CD8-positive, alpha-beta memory T cell (primary cell): ENCODE measurements at places on chromosomes 5 and 9. TPM values are rescaled to one million over a fixed set of nuclear protein-coding genes. Genes with fewer than 3 reads are reported as not detected.
A peak's percentile ranks its signal among the peaks of the same experiment; 100 is the strongest.

- no peak for DNase-seq
- no peaks in the 10 kb centered on the region for H3K27me3 ChIP-seq
- no peaks in the 10 kb centered on the region for H3K4me1 ChIP-seq
- H3K27ac ChIP-seq = no peak overlapping the region
Observed at GRCh38 chr5:178640331-178641045, 13.6 kb upstream of the CLK4 start.

DNA sequence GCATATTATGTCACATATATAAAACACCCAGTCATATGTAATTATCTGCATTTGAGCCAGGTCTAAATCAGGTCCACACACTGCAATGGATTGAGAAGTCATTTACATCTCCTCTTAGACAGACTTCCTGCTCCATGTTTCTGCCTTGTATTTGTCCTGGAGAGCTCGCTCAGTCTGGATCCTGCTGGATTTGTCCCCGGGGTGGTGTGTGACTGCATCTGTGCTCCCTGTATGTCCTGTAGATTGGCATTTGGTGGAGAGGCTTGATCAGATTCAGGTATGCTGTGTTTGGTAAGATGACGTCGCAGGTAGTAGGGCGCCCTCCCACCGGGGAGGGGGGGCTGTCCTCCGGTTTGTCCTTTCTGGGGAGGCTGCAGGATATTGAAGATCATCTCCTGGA, 33.6 kb upstream of the IER5L start:
- H3K4me1 ChIP-seq = peaks cover 30% of the 10 kb centered on the region
- H3K4me3 ChIP-seq = no peak overlapping the region
- no peaks in the 10 kb centered on the region for H3K36me3 ChIP-seq
- DNase-seq = no peak
- H3K27me3 ChIP-seq = no peaks in the 10 kb centered on the region
- H3K27ac ChIP-seq = no peak overlapping the region

GRCh38 chr9:83218411-83219090, 155.6 kb upstream of the RASEF start:
- H3K27ac ChIP-seq = no peak overlapping the region
- H3K4me1 ChIP-seq = no peaks in the 10 kb centered on the region
- H3K36me3 ChIP-seq = no peaks in the 10 kb centered on the region
- no peak for DNase-seq
- H3K4me3 ChIP-seq = no peak overlapping the region

GRCh38 chr9:81499021-81499454, 190.3 kb downstream of the TLE1 start:
- no peaks in the 10 kb centered on the region for H3K36me3 ChIP-seq
- DNase-seq = no peak
- H3K27ac ChIP-seq = no peak overlapping the region
- no peak overlapping the region for H3K4me3 ChIP-seq
- no peaks in the 10 kb centered on the region for H3K27me3 ChIP-seq

GRCh38 chr9:8262625-8263622, 463.3 kb upstream of the DMAC1 start:
- H3K4me1 ChIP-seq = no peaks in the 10 kb centered on the region
- H3K27ac ChIP-seq = no peak overlapping the region
- H3K36me3 ChIP-seq = no peaks in the 10 kb centered on the region
- H3K4me3 ChIP-seq = no peak overlapping the region
- H3K27me3 ChIP-seq = no peaks in the 10 kb centered on the region
- no peak for DNase-seq

GRCh38 chr5:60507687-60508086, 192.3 kb downstream of the DEPDC1B start:
- no peak overlapping the region for H3K27ac ChIP-seq
- H3K36me3 ChIP-seq = no peaks in the 10 kb centered on the region
- DNase-seq = no peak

The CDKN2B gene
- total RNA-seq = not detected

DNA sequence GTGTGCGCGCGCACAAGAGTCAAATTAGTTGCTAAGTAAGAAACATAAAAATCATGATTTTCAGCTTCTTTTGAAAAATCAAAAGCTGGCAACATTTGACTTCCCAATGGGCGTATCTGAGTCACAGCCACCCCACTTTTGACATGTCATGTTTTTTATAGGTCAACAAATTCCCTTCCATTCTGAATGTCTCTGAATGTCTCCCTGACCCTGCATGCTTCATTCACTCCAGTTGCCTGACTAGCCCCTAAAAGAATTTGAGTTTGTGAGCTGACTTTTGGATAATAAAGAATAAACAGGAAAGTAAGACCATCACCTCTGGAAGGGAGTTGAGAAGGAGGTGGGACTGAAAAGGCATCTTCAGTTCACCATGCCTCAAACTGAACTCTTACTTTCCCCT, 20.2 kb upstream of the GLIS3 start:
- no peak overlapping the region for H3K4me3 ChIP-seq
- H3K27me3 ChIP-seq = no peaks in the 10 kb centered on the region
- H3K27ac ChIP-seq = no peak overlapping the region
- DNase-seq = no peak

GRCh38 chr5:172450861-172451695, 3.2 kb downstream of the SH3PXD2B start:
- H3K4me1 ChIP-seq = peaks cover 4% of the 10 kb centered on the region
- H3K36me3 ChIP-seq = no peaks in the 10 kb centered on the region
- DNase-seq = no peak
- no peak overlapping the region for H3K27ac ChIP-seq
- H3K27me3 ChIP-seq = peaks cover 23% of the 10 kb centered on the region
- no peak overlapping the region for H3K4me3 ChIP-seq

GRCh38 chr5:16580382-16580781, 36.4 kb downstream of the RETREG1 start:
- H3K27me3 ChIP-seq = no peaks in the 10 kb centered on the region
- H3K36me3 ChIP-seq = no peaks in the 10 kb centered on the region
- H3K27ac ChIP-seq = no peak overlapping the region
- no peak for DNase-seq
- H3K4me3 ChIP-seq = no peak overlapping the region

DNA sequence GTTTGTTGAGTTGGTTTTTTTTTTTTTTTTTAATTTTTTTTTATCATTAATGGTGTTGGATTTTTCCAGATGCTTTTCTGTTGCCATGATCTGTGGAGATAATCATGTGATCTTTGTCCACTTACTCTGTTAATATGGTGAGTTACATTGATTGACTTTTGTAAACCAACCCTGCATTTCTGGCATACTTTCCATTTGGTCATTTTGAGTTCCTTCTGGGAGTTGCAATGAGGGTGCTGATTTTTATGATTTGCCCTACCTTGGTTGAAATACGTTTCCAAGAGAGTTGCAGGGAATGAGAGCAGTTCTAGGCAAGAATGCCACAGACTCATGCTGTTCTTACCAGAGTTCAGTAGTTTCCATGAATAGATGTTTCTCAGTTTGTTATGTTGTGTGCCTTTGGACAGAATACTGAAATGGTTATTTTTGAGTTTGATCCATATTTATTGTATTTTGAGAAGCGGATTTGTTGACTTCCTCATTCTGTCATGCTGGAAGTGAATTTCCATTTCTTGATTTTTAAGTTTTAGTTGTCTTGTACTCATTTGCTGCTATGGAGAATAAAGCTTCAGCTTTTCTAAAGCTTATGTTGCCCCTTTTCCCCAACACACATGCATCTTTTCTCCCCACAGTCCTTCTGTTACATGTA, 69.0 kb downstream of the SCAMP1 start:
- no peaks in the 10 kb centered on the region for H3K36me3 ChIP-seq
- H3K27me3 ChIP-seq = no peaks in the 10 kb centered on the region
- no peak for DNase-seq
- H3K4me3 ChIP-seq = no peak overlapping the region

The ARSB gene
- 19.6 TPM for total RNA-seq

The SEMA5A gene
- not detected for total RNA-seq

The TRAF1 gene
- total RNA-seq = 322 TPM

- H3K27me3 ChIP-seq = no peaks in the 10 kb centered on the region
- H3K27ac ChIP-seq = no peak overlapping the region
- H3K4me1 ChIP-seq = peaks cover 68% of the 10 kb centered on the region
- no peak overlapping the region for H3K4me3 ChIP-seq
- no peaks in the 10 kb centered on the region for H3K36me3 ChIP-seq
Observed at GRCh38 chr9:70407081-70407503, 7.4 kb downstream of the KLF9 start.

The NOL6 gene
- total RNA-seq = 93.0 TPM

DNA sequence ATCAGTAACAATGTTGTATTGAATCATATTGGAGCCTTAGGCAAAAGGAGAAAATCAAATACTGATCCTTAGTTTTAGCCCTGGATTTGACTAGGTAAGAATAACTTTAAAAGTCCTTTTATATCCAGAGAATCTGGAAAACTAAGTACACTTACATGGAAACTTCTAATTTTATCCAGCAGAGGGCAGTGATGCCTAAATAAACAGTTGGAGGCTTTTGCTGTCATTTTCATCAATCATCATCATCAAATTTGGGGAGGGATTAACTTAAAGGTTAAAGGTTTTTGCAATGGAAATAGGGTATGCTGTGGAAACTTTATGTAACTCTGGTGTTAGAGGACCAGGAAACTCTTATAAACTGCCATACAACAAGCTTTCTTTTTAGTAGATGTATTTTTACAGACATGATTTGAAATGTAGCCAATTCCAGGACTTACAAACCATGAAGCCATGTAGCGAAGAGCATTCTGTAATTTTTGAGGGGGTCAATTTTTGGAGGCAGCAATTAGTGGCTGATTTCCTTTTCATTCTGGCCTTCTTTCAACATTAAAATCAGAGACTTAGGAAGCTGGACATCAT, 112.7 kb downstream of the OSTF1 start:
- no peak overlapping the region for H3K4me3 ChIP-seq
- no peak for DNase-seq
- no peaks in the 10 kb centered on the region for H3K4me1 ChIP-seq
- no peaks in the 10 kb centered on the region for H3K36me3 ChIP-seq

DNA sequence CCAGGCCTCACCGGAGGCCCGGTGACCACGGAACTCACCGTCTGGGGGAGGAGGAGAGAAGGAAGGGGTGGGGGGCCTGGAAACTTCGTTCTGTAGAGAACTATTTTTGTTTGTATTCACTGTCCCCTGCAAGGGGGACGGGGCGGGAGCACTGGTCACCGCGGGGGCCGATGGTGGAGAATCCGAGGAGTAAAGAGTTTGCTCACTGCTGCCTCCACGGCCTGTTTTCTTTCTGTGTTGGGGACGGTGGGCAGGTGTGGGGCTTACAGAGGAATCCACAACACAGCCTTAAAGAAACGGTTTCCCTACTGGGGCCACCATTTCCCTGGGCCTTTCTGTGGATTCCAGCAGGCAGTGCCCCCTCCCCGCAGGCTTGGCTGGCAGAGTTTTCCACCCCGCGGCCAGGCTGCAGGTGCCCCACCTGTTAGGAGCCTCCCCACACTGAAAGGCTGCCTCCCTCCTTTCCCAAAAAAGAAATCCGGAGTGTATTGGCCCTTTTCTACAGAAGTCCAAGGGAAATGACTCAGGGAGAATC, 80.8 kb downstream of the NTNG2 start:
- H3K27ac ChIP-seq = peak overlapping the region; percentile 12
- peaks cover 8% of the 10 kb centered on the region for H3K4me1 ChIP-seq
- no peaks in the 10 kb centered on the region for H3K36me3 ChIP-seq
- peak overlapping the region; percentile 57 for H3K4me3 ChIP-seq
- no peak for DNase-seq

The FBP2 gene
- not detected for total RNA-seq

DNA sequence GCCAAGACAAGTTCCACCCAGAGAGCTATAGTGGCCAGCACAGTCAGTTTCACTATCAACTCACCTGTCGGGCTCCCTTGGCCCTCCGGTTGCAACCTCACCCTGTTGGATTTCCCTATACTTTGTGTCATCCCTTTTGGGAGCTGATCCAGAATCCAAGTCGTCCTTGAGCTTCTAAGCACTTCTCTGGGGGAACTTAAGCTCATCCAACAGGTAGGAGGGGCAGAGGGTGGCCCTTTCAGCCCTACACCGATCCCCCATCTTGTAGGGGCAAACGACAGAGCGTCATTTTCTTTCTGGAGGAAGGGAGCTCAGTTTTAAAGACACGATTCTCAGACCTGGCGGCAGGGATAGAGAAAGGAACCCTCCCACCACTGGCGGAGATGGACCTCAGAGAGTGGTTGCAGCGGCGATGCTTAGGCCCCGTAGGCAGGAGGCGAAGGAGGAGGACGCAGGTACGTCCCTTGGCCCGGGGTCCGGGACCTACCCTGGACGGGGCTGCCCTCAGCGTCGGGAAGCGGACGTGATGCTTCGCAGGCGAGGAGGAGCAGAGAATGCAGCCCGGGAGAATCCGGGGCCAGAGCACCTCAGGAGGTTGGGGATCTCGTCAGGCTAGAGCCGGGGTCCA, 519 bp downstream of the ZER1 start:
- H3K4me1 ChIP-seq = peaks cover 19% of the 10 kb centered on the region
- no peaks in the 10 kb centered on the region for H3K27me3 ChIP-seq
- H3K36me3 ChIP-seq = no peaks in the 10 kb centered on the region
- H3K27ac ChIP-seq = peak overlapping the region; percentile 95
- no peak for DNase-seq
- H3K4me3 ChIP-seq = peak overlapping the region; percentile 87
